HT-29 (cell line): ENCODE measurements at places on chromosomes 3 and 15. TPM values are rescaled to one million over a fixed set of nuclear protein-coding genes. Genes with fewer than 3 reads are reported as not detected.

DNA sequence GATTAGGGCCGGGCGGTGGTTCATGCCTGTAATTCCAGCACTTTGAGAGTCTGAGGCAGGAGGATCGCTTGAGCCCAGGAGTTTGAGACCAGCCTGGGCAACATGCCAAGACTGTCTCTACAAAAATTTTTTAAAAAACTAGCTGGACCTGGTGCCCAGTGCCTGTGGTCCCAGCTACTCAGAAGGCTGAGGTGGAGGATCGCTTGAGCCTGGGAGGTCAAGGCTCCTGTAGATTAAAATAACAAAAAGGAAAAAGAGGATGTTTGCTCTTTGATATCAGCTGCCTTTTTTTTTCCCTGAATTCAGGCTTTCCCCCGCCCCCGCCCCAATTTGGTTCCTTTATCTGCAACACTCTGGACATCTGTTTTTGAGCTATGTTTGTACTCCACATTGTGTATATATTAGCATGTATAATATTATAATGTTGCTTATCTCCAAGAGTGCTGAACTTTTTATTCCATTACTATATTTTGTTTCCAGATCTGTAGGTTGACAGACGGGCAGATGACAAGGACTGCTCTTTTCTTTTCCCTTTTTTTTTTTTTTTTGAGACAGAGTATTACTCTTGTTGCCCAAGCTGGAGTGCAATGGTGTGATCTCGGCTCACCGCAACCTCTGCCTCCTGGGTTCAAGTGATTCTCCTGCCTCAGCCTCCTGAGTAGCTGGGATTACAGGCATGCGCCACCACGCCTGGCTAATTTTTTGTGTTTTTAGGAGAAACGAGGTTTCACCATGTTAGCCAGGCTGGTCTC is 4.6 kb downstream of the SNAP23 start:
- no peak for DNase-seq

The TRIM42 gene
- total RNA-seq, result not detected in 2 replicates

DNA sequence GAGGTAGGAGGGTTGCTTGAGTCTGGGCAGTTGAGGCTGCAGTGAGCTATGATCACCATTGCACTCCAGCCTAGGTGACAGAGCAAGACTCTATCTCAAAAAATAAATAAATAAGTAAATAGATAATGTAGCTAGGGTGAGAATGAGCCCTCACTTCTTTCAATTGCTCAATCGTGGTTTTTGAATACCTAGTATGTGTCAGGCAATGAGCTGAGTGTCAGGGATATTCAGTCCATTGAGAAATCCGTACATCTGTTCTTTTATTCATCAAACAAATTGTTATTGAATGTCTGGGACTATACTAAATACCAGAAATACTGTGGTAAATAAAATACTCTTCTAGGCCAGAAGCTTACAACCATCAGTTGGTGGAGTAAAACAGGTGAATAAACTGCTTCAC is 6.2 kb upstream of the ZNF148 start:
- no peak for DNase-seq

GRCh38 chr3:128273109-128273840 is 120.0 kb downstream of the EEFSEC start:
- no peak for DNase-seq

DNA sequence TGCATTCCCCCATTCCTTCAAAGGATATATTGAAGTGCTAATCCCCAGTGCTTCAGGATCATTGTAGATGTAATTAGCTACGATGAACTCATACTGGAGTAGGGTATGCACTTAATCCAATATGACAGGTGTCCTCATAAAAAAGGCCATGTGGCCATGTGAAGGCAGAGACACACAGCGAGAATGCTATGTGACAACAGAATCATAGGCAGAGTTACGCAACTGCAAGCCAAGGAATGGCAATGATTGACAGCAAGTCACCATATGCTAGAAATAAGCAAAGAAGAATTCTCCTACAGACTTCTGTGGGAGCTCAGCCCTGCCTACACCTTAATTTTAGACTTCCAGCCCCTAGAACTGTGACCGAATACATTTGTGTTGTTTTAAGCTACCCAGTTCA is 875.6 kb upstream of the ROBO1 start:
- DNase-seq, result peak; percentile 1
